Fibroblast of lung (primary cell): ENCODE measurements at places on chromosomes 6 and 20. TPM values are rescaled to one million over a fixed set of nuclear protein-coding genes. Genes with fewer than 3 reads are reported as not detected.

Gene CFAP206
- under 0.01 and 0.26 TPM in 2 replicates for total RNA-seq

Gene MICAL1
- 30.8 and 53.5 TPM in 2 replicates for total RNA-seq

Gene SSTR4
- total RNA-seq = not detected in 2 replicates

Gene CCN6
- not detected in 2 replicates for total RNA-seq

Gene UBD
- not detected in 2 replicates for total RNA-seq

Gene PCSK2
- under 0.01 TPM in 1 of 2 replicates, not detected in the other for total RNA-seq

Gene KCNK15
- 1.8 and 4.1 TPM in 2 replicates for total RNA-seq

Gene ZKSCAN3
- 5.1 and 6.9 TPM in 2 replicates for total RNA-seq

Gene HLA-DMB
- 0.51 and 0.83 TPM in 2 replicates for total RNA-seq

Gene GPR31
- total RNA-seq = not detected in 2 replicates

Gene CCM2L
- not detected in 2 replicates for total RNA-seq

Gene MEP1A
- not detected in 2 replicates for total RNA-seq

Gene FAM209B
- total RNA-seq = not detected in 2 replicates

Gene IPCEF1
- total RNA-seq = 0.26 and 0.33 TPM in 2 replicates

Gene CST2
- not detected in 2 replicates for total RNA-seq

Gene COL20A1
- not detected in 2 replicates for total RNA-seq

Gene BTN1A1
- not detected in 2 replicates for total RNA-seq

Gene TMEM170B
- total RNA-seq = 3.6 and 4.5 TPM in 2 replicates

Gene FOXC1
- 0.66 and 0.77 TPM in 2 replicates for total RNA-seq

Gene TRIM15
- not detected in 2 replicates for total RNA-seq

Gene ACTR5
- 5.9 and 7.2 TPM in 2 replicates for total RNA-seq

Gene GHRH
- not detected in 2 replicates for total RNA-seq

Gene BPIFA2
- total RNA-seq = not detected in 2 replicates

Gene KIF25
- total RNA-seq = 0.26 and 0.33 TPM in 2 replicates

Gene GNAS-AS1
- total RNA-seq = 0.33 and 0.51 TPM in 2 replicates

Gene NHLRC1
- 3.1 and 3.5 TPM in 2 replicates for total RNA-seq

Gene TFB1M
- total RNA-seq = 16.4 and 28.9 TPM in 2 replicates

Gene FAM217A
- total RNA-seq = not detected in 2 replicates

Gene CYP24A1
- total RNA-seq = 0.26 TPM in 1 of 2 replicates, not detected in the other

Gene CDH4
- 2.3 and 4.8 TPM in 2 replicates for total RNA-seq

Gene NKX2-2
- total RNA-seq = not detected in 2 replicates

Gene PPT2
- total RNA-seq = 15.9 and 37.3 TPM in 2 replicates

Gene RIMS4
- total RNA-seq = under 0.01 TPM in 2 replicates

Gene DYNLRB1
- 39.8 and 107 TPM in 2 replicates for total RNA-seq

Gene HFE
- 6.4 and 18.3 TPM in 2 replicates for total RNA-seq

Gene COL21A1
- total RNA-seq = 2.3 and 6.9 TPM in 2 replicates

Gene GSTA3
- total RNA-seq = not detected in 2 replicates

Gene CGA
- total RNA-seq = not detected in 2 replicates

Gene BPIFB2
- total RNA-seq = not detected in 2 replicates

Gene BLTP3A
- total RNA-seq = 5.4 and 7.1 TPM in 2 replicates

Gene TCF21
- total RNA-seq = 8.2 and 11.1 TPM in 2 replicates

Gene TP53TG5
- under 0.01 TPM in 1 of 2 replicates, not detected in the other for total RNA-seq

Gene CST1
- 3.6 TPM in 1 of 2 replicates, not detected in the other for total RNA-seq

Gene MUC22
- total RNA-seq = not detected in 2 replicates

Gene C6orf58
- total RNA-seq = not detected in 2 replicates

Gene TXLNB
- total RNA-seq = 1.2 and 1.5 TPM in 2 replicates

Gene THEMIS
- not detected in 2 replicates for total RNA-seq

Gene MLIP
- total RNA-seq = not detected in 2 replicates

Gene SLC32A1
- not detected in 2 replicates for total RNA-seq
